Stromal cell of bone marrow (primary cell): ENCODE measurements at places on chromosomes 2 and 18.

DNA sequence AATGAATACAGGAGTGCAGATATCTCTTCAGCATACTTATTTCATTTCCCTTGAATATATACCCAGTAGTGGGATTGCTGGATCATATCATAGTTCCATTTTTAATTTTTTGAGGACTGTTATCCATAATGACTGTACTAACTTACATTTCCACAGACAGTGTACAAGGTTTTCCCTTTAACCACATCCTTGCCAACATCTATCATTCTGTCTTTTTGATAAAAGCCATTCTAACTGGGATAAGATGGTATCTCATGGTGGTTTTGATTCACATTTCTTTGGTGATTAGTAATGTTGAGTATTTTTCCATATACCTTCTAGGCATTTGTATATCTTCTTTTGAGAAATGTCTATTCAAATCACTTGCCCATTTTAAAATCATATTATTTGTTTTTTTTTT, 325.2 kb downstream of the CYP26B1 start:
- DNase-seq = no peak

DNA sequence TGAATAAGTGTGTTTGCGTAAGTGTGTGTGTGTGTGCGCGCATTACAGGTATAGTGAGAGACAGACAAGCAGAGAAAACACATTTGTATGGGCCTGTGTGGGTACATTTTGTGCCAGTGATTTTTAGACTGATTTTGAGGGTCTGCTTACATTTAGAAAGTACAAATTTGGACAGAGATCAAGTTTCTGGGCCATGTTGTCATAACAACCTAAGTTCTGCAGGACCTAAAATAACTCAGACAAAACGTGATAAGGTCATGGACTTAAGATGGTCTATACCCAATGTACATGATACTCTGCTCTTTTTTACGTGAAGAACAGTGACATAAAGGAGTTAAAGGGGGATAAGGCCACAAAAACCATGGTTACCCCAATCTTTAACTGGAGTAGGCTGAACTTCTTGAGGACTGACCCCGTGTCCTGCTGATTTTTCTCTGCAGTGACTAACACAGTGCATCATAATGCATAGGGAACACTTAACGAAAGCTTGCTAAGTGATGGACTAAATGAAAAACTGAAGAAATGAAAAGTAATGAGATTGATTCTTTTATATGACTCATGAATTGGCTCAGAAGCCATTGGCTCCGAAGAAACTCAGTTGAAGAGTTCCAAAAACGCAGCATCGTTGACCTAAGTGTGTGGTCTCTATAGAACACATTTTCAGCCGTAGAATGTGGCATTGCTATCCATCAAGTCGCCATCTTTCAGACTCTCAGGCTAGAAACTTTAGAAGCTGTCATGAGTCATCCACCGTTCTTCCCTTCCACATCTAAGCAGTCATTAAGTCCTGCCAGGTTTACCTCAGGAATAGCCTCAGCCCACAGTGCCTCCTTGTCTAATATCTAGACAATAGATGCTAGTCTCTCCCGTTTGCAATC, 61.6 kb upstream of the NCOA1 start:
- no peak for DNase-seq

GRCh38 chr18:9755615-9756014, 47.5 kb downstream of the RAB31 start:
- no peak for DNase-seq

DNA sequence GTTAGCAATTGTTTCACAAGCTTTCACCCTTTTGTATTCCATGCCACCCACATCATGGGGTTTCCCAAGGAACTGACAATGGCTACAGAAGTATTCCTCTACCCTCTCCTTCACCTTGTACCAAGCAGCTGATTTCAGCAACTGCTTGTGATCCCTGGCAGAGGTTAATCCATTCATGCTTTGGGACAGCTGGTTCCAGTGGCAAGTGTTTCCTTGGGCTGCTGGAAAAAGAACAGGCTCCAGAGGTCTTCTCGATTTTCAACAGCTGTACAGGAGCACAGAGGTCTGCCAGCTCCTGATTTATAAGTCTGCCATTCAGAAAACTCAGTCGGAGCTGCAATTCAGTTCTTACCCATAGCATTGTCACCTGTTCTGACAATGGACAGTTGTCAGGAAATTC, 239.2 kb upstream of the CWC22 start:
- no peak for DNase-seq

DNA sequence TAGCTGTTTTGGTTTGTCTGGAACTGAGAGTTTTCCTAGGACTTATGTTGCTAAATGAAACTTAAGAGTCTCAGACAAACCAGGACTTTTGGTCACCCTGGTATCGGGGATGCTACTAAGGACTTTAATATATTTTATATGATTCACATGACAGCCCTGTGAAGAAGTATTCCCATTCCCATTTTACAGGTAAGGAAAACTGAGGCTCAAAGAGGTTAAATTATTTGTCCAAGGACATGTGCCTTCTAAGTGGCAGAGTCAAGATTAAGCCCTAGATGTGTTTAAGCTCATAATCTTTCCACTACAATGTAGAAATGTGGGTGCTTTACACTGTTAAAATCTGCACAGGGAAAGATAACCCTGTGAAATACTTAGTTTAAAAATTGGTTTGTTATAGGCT, 77.7 kb upstream of the ATP5MC3 start:
- no peak for DNase-seq

- DNase-seq = no peak
Measured at GRCh38 chr2:75666911-75667310, 20.3 kb downstream of the MRPL19 start.
